Kidney tubule cell (primary cell): ENCODE measurements at places on chromosomes 2 and 18.
A peak's percentile ranks its signal among the peaks of the same experiment; 100 is the strongest.

- DNase-seq, result no peak
These were observed 69.8 kb downstream of the TSN start for GRCh38 chr2:121825003-121825950.

DNA sequence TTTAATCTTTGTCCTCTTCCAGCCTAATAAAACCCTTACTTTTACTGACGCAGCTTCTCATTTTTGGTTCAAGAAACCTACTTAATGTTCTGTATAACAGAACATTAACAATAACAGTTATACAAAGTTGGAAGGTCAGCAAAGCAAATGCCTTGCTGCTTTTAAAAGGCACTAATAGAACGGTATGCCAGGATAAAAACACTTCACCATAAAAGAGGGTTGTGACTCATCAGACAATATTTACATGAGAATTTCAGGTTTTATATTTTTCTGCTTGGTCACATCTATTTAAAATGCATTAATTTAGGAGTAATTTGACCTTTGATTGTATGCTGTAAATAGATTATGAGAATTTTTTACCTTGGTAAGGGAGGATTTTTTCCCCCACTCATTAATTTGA is 3.0 kb downstream of the KLHL41 start:
- DNase-seq, result no peak

DNA sequence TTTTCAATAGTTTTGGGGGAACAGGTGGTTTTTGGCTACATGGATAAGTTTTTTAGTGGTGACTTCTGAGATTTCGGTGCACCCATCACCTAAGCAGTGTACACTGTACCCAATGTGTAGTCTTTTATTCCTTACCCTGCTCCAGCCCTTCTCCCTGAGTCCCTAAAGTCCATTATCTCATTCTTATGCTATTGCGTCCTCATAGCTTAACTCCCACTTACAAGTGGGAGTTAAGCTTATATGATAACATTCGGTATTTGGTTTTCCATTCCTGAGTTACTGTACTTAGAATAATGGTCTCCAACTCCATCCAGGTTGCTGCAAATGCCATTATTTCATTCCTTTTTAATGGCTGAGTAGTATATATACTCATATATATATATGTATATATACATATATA is 90.9 kb upstream of the ACSL3 start:
- DNase-seq, result no peak

GRCh38 chr18:45667056-45667736 is 51.9 kb downstream of the SLC14A2 start:
- DNase-seq, result no peak

GRCh38 chr2:17981936-17982335 is 103.5 kb downstream of the KCNS3 start:
- peak; percentile 7 for DNase-seq

DNA sequence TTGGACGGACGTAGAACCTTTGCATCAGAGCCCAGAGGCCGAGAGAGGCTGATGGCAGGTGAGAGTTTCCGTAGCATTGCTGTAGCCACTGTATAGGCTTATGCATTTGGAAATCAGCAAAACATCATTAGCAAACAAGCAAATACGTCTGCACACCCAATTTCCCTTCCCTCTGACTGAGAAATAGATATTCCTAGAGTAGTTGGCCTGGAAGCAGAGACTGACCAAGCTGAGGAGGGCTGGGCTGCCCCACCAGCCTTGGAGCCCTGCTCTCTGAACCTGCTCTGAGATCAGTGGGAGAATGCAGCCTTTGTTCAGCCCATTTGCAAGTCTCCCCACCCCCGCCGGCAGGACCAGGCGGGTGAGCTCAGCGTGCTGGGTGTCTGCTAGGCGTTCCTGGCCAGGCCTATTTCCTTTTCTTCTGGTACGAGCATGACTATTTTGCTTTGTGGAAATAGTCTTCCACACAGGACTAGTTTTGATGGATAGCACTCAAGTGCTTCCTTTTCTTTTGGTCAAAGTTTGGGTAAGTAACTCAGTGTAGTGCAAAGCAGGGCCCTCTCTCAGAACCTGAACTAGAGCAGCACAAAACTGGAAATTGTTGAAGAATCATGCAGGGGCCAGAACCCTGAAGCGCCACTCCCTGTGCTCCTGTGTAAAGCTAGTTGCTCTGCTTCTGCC is 21.9 kb upstream of the RNF149 start:
- DNase-seq, result peak; percentile 38

- no peak for DNase-seq
These were observed 3.9 kb downstream of the CRACDL start for GRCh38 chr2:98932164-98932563.

- no peak for DNase-seq
These were observed 6.9 kb upstream of the POTEF start for GRCh38 chr2:130135692-130136541.

DNA sequence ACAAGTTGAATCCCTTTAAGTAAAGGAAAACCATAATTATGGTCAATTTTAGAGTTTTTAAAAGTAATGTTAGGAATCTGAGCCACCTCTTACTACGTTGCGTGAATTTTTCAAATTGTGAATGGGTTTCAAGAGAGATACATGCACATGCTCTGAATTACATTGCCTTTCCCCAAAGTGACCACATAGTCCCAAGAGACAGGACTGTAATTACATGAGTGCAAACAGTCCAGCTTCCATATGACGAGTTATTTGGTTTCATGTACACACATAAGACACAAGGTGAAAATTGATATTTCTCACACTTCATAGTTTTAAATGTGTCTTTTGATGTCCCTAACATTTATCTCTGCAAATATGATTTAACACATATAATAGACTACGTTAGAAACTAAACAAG is 850.8 kb downstream of the LRP1B start:
- DNase-seq, result no peak

- no peak for DNase-seq
These were observed 123.3 kb upstream of the KYNU start for GRCh38 chr2:142754182-142754581.

- no peak for DNase-seq
These were observed 88.7 kb upstream of the GLI2 start for GRCh38 chr2:120646994-120647393.

GRCh38 chr18:7803956-7804469 is 236.9 kb downstream of the PTPRM start:
- DNase-seq, result peak; percentile 54

DNA sequence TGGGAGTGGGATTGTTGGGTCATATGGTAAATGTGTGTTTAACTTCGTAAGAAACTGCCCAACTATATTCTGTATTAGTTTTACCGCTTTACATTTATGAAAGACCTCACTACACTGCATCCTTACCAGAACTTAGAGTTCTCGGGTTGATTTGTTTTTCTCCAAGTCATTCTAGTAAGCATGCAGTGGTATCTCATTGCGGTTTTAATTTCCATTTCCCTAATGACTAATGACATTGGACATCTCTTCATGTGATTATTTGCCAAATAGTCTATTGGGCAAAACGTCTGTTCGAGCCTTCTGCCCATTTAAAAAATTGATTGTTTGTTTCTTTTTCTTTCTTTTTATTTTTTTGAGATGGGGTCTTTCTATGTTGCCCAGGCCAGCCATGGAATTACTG is 6.8 kb downstream of the FBLN7 start:
- no peak for DNase-seq

DNA sequence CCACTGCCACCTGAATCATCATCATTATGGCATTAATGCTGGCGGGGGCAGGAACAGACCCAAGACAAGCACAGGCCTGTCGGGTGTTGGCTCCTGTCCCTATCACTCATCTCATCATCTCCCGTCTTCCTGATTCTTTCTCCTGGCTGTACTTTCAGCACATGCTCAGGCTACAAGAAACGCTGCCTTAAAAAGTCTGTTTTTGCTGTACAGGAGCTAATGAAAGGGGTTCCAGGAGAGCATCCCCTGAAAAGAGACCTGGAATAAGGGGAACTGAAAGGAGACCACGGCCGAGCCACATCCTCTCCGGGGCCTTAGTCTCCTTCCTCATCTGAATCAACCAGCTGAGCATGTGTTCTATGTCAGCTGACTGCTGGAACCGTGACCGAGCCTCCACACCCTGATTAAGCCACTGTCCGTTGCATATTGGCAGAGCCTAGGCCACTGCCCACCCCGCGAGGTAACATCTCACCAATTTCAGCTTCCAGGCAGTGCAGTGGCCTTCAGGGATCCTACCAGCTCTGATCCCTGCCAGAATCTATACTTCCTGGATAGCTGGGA is 62.6 kb downstream of the DNMT3A start:
- peak; percentile 55 for DNase-seq

DNA sequence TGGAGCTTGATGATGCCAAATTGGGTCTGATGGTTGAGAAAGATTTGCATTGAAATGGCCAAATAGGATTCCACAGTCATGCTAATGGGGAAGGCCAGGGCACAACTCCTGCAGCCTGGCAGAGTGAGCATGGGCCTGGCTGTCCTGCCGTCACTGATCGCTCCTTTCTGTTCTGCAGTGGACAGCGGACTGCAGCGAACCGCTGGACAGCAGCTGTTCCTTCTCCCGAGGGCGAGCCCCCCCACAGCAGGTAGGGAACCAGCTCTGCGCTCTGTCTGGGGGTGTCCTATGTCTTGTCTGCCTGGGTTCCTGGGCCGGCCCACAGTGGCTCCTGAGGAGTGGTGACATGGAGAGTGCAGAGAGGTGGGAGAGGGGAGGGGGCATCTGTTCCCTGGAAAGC is 97.6 kb downstream of the CTIF start:
- no peak for DNase-seq

DNA sequence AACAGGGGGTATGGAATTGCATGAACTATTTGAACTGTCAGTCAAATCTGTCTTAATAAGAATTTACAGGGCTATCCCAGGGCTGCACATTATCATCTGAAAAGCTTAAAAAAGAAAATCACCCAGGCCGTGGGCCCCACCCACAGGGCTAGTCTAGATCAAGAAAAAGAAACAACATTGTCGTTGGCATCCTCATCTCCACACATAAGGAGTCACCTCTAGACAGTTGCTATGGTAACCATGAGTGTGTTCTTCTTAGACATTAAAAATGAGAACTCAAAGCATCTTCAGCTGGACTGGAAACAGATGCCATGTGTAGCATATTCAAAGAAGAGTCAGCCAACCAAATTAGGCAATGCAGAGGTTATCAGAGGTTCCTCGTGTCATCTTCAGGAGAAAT is 72.3 kb upstream of the CPO start:
- no peak for DNase-seq

- DNase-seq, result no peak
These were observed 156.7 kb downstream of the LPIN1 start for GRCh38 chr2:11903085-11903606.

GRCh38 chr2:220935789-220936321 is 636.2 kb downstream of the EPHA4 start:
- no peak for DNase-seq

- DNase-seq, result no peak
These were observed 1943.8 kb upstream of the PIK3C3 start for GRCh38 chr18:40011201-40011600.
